ENCODE measurements at places on chromosomes 6 and 20. TPM values are rescaled to one million over a fixed set of nuclear protein-coding genes. Genes with fewer than 3 reads are reported as not detected.
A peak's percentile ranks its signal among the peaks of the same experiment; 100 is the strongest.

- H3K27me3 ChIP-seq: peaks cover 3% of the 10 kb centered on the region
- no peak for DNase-seq
- H3K4me1 ChIP-seq: peaks cover 32% of the 10 kb centered on the region
Observed at GRCh38 chr20:3405139-3405538, 2.3 kb downstream of the DNAAF9 start.

Gene TRIM10
- 0.16 TPM for total RNA-seq

DNA sequence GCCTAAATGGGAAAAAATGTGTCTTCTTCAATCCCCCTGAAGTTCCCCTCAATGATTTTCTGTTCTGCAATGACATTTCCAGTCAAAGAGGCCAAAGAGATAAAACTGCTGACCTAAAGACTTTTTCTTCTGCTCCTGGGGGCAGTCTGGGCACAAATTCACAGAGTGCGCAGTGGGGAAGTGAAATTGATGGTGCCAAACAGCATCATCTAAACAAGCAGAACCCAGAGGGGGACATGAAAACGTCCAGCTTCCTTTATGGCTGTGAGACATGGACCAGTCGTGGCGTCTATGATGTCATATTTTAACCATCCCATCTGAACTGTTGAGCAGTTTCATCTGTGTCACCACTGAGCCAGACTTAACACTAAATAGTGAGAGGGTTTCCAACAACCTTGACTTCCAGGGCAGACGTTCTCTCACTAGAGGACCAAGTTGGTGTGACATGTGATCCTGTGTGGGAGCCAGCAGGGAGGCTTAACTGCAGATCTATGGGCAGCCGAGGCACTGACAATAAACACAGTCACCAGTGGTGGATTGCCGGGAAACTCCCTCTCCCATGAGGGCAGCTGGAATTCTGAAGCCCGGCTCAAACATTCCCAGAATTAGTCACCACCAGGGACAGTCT is 12.4 kb downstream of the SCML4 start:
- DNase-seq: no peak
- no peaks in the 10 kb centered on the region for H3K27me3 ChIP-seq
- H3K27ac ChIP-seq: peak overlapping the region; percentile 52
- H3K4me1 ChIP-seq: peaks cover 51% of the 10 kb centered on the region

GRCh38 chr6:167574431-167575151 is 249.7 kb downstream of the TTLL2 start:
- DNase-seq: no peak
- H3K4me1 ChIP-seq: no peaks in the 10 kb centered on the region
- H3K36me3 ChIP-seq: no peaks in the 10 kb centered on the region
- peaks cover 4% of the 10 kb centered on the region for H3K27me3 ChIP-seq
- no peak overlapping the region for H3K4me3 ChIP-seq

DNA sequence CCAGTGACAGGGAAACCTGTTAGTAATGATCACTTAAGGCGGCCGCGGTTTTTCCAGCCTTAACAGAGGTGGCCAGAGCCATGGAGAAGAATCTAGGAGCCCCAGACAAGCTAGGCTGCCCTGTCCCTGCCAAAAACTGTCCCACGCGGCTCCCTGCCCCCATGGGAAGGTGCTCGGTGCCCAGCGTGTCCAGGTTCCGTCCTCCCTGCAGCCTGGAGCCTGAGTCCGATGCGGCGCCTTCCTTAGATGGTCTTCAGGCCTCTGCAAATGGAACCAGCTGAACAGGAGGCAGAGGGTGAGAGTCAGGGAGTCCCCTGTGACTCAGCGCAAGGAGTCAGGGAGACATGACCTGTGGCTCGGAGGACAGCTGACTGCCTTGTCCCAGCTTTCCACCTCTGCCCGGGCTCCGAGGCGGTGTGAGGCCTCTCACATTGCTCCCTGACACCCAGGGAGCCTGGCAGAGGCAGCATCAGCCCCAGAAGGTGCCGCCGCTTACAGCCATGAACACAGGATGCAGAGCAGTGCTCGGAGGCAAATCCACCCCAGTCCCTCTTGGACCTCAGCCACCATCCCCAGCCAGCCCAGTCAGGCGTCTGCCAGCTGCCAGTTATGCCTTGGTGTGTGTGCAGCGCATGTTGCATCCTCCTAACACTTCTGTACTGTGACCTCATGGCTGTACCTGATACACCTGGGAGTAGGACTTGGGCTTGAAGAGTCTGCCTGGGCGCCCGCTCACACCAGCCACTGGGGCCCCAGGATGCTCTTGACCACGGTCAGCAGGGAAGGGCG is 377.7 kb downstream of the CDH4 start:
- no peak overlapping the region for H3K27ac ChIP-seq
- DNase-seq: no peak
- no peaks in the 10 kb centered on the region for H3K4me1 ChIP-seq
- no peaks in the 10 kb centered on the region for H3K27me3 ChIP-seq

Gene SDC4
- 24.0 TPM for total RNA-seq

- H3K27me3 ChIP-seq: no peaks in the 10 kb centered on the region
- H3K4me1 ChIP-seq: no peaks in the 10 kb centered on the region
- no peaks in the 10 kb centered on the region for H3K36me3 ChIP-seq
- DNase-seq: no peak
- no peak overlapping the region for H3K27ac ChIP-seq
- H3K4me3 ChIP-seq: no peak overlapping the region
Observed at GRCh38 chr6:138429761-138430160, 25.7 kb downstream of the HEBP2 start.

GRCh38 chr20:44182135-44182765 is 4.7 kb downstream of the JPH2 start:
- H3K27me3 ChIP-seq: peaks cover 32% of the 10 kb centered on the region
- H3K4me1 ChIP-seq: peaks cover under 1% of the 10 kb centered on the region
- H3K4me3 ChIP-seq: no peak overlapping the region

- H3K27ac ChIP-seq: no peak overlapping the region
- no peaks in the 10 kb centered on the region for H3K36me3 ChIP-seq
- no peaks in the 10 kb centered on the region for H3K4me1 ChIP-seq
- H3K4me3 ChIP-seq: no peak overlapping the region
- no peak for DNase-seq
Observed at GRCh38 chr6:87794922-87795885, 93.2 kb upstream of the AKIRIN2 start.

GRCh38 chr6:17656644-17657043 is 50.1 kb downstream of the NUP153 start:
- H3K4me3 ChIP-seq: no peak overlapping the region
- peaks cover 54% of the 10 kb centered on the region for H3K36me3 ChIP-seq
- H3K27me3 ChIP-seq: no peaks in the 10 kb centered on the region

- DNase-seq: no peak
- no peaks in the 10 kb centered on the region for H3K36me3 ChIP-seq
- no peak overlapping the region for H3K4me3 ChIP-seq
- no peak overlapping the region for H3K27ac ChIP-seq
- H3K27me3 ChIP-seq: peaks cover 2% of the 10 kb centered on the region
Observed at GRCh38 chr20:60101891-60102281, 143.7 kb downstream of the CDH26 start.

DNA sequence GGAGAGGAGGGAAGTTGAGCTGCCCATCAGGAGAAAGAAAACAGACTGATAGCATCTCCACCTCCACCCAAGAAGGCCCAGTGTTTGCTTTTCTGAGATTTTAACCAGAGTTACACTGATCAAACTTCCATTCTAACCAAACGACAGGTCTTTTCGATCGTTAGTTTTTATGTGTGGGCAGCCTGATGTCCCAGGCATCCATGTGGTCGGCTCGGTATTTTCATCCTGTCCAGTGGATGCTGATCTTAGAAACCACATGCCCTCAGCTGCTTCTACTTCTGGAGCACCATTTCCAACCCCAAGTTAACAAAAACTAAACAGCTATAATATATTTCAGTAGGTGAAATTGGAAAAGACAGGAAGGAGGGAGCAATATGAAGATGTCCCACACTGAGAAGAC is 536.8 kb upstream of the JAG1 start:
- H3K27me3 ChIP-seq: peaks cover 4% of the 10 kb centered on the region
- H3K4me1 ChIP-seq: no peaks in the 10 kb centered on the region
- no peak for DNase-seq
- no peak overlapping the region for H3K4me3 ChIP-seq
- H3K27ac ChIP-seq: no peak overlapping the region
- H3K36me3 ChIP-seq: no peaks in the 10 kb centered on the region

GRCh38 chr6:95384988-95385387 is 192.3 kb upstream of the MANEA start:
- H3K4me3 ChIP-seq: no peak overlapping the region
- H3K36me3 ChIP-seq: no peaks in the 10 kb centered on the region
- no peak for DNase-seq
- no peaks in the 10 kb centered on the region for H3K27me3 ChIP-seq
- no peaks in the 10 kb centered on the region for H3K4me1 ChIP-seq
- H3K27ac ChIP-seq: no peak overlapping the region

Gene GMPR
- total RNA-seq: 1.4 TPM

- H3K4me1 ChIP-seq: no peaks in the 10 kb centered on the region
- DNase-seq: no peak
- H3K27me3 ChIP-seq: no peaks in the 10 kb centered on the region
- H3K27ac ChIP-seq: no peak overlapping the region
- no peak overlapping the region for H3K4me3 ChIP-seq
- peaks cover 9% of the 10 kb centered on the region for H3K36me3 ChIP-seq
Observed at GRCh38 chr6:88945415-88946008, 17.9 kb downstream of the RNGTT start.

DNA sequence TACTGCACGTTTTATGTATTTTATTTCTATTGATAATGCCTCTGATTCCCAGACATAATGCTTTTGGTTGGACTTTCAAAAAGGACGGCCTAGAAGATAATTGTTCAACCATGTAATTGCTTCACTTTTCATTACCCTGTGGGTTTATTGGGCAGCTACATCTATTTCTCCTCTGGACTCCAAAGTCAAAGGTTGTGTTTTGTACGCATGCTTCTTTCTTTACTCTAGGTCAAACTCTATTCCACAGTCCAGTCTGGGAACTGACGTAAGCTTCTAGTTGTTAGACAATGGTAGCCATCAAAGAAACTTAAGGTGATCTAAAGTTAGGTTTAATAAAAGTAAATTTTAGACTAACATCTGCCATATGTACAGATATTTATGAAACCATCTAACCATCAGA is 6.6 kb upstream of the SLC17A3 start:
- no peak overlapping the region for H3K4me3 ChIP-seq
- H3K36me3 ChIP-seq: no peaks in the 10 kb centered on the region
- peaks cover 2% of the 10 kb centered on the region for H3K27me3 ChIP-seq
- DNase-seq: no peak
- no peak overlapping the region for H3K27ac ChIP-seq

GRCh38 chr20:8094850-8095249 is 37.2 kb upstream of the PLCB1 start:
- H3K27me3 ChIP-seq: peaks cover 8% of the 10 kb centered on the region
- no peaks in the 10 kb centered on the region for H3K4me1 ChIP-seq
- no peak for DNase-seq
- H3K36me3 ChIP-seq: no peaks in the 10 kb centered on the region

- peaks cover 29% of the 10 kb centered on the region for H3K27me3 ChIP-seq
- H3K4me3 ChIP-seq: no peak overlapping the region
- H3K27ac ChIP-seq: no peak overlapping the region
- no peaks in the 10 kb centered on the region for H3K4me1 ChIP-seq
- H3K36me3 ChIP-seq: no peaks in the 10 kb centered on the region
Observed at GRCh38 chr6:160202411-160202810, 56.2 kb downstream of the SLC22A2 start.

GRCh38 chr6:7580537-7580926 is 9.5 kb upstream of the SNRNP48 start:
- H3K4me1 ChIP-seq: no peaks in the 10 kb centered on the region
- H3K27me3 ChIP-seq: peaks cover 6% of the 10 kb centered on the region
- no peak overlapping the region for H3K27ac ChIP-seq
- H3K36me3 ChIP-seq: no peaks in the 10 kb centered on the region
- no peak for DNase-seq

DNA sequence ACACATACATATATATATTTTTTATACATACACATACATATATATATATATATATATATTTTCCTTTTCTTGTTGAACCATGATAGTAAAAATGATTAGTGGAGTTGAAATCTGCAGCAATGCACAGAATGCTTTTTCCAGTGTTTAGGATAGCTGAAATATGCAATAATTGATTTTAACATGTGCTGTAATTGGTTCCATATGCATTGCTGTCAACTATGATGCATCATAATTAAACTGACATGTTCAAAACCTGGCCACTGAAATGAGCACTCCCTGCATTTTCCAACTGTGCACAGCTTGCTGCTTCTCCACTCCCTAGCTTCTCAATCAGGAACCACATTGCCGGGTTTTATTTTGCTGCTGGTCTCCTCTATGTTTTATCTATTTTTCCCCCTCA is 358.3 kb downstream of the PAX1 start:
- H3K4me1 ChIP-seq: no peaks in the 10 kb centered on the region
- H3K4me3 ChIP-seq: no peak overlapping the region
- no peak overlapping the region for H3K27ac ChIP-seq
- no peak for DNase-seq
- H3K27me3 ChIP-seq: no peaks in the 10 kb centered on the region

Gene GGTLC1
- total RNA-seq: not detected

GRCh38 chr6:40532349-40533000 is 54.7 kb downstream of the LRFN2 start:
- H3K27me3 ChIP-seq: peaks cover 2% of the 10 kb centered on the region
- no peak overlapping the region for H3K4me3 ChIP-seq
- DNase-seq: no peak
- H3K4me1 ChIP-seq: no peaks in the 10 kb centered on the region
- no peaks in the 10 kb centered on the region for H3K36me3 ChIP-seq

DNA sequence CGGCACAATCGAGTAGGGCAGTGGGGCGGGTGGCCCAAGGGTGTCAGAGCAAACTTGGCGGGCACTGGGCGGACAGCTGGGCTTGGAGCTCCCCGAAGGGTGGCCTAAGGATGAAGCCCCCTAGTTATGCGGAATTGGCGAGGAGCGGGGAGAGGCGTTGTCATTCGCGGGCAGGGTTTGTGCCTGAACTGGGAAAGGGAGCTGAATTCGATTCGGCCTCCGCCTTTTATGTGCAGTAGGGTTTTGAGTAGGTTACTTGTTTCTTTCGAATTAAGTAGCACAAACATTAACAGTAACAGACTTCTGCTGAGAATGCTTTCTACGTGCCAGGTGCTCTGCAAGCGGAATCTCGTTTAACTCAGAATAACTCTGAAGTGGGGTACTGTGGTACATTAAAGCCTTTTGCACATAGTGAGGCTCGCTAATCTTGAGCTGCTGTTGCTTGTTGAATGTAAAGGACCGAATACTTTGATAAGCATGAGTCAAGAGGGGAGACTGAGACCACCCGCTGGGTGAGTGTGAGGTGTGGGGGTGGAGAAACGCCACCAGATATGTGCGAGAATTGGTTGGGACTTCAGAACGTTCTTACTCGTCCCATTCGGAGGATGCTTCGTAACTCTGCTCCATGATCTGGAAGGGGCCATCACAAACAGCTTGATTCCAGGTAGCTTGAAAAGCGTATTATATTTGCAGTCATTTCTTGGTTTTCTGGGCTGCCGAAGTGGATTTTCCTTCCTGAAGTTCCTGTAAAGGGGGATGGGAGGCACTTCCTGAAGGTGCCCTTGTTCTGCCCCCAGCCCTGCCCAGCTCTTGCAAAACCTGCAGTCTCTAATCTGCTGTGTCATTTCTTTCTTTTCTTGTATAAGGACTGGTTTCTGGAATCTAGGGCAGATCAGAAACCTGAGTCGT is 833 bp downstream of the RAB5IF start:
- H3K4me1 ChIP-seq: peaks cover 17% of the 10 kb centered on the region
- peak overlapping the region; percentile 100 for H3K4me3 ChIP-seq
- H3K27ac ChIP-seq: peak overlapping the region; percentile 95
- peaks cover 30% of the 10 kb centered on the region for H3K36me3 ChIP-seq
